ENCODE measurements at places on chromosomes 2 and 18.
A peak's percentile ranks its signal among the peaks of the same experiment; 100 is the strongest.

- peak; percentile 14 for DNase-seq
Observed at GRCh38 chr18:10062302-10063300, 148.8 kb downstream of the VAPA start.

GRCh38 chr18:58416014-58416703 lies 212.7 kb downstream of the ALPK2 start:
- no peak for DNase-seq

DNA sequence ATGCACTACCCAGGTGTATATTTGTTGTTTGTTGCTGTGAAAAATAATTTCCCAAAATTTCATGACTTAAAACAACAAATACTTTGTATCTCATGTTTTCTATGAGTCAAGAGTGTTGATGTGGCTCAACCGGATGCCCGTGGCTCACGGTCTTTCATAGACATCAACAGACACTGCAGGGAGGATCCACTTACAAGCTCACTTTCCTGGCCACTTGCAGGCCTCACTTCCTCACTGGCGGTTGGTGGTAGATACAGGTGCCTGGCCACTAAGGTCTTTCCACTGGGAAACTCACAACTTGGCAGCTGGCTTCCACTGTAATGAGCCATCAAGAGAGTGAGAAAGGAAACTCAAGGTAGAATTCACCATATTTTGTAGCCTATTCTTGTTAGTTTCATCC lies 662.9 kb downstream of the IRS1 start:
- DNase-seq: no peak

DNA sequence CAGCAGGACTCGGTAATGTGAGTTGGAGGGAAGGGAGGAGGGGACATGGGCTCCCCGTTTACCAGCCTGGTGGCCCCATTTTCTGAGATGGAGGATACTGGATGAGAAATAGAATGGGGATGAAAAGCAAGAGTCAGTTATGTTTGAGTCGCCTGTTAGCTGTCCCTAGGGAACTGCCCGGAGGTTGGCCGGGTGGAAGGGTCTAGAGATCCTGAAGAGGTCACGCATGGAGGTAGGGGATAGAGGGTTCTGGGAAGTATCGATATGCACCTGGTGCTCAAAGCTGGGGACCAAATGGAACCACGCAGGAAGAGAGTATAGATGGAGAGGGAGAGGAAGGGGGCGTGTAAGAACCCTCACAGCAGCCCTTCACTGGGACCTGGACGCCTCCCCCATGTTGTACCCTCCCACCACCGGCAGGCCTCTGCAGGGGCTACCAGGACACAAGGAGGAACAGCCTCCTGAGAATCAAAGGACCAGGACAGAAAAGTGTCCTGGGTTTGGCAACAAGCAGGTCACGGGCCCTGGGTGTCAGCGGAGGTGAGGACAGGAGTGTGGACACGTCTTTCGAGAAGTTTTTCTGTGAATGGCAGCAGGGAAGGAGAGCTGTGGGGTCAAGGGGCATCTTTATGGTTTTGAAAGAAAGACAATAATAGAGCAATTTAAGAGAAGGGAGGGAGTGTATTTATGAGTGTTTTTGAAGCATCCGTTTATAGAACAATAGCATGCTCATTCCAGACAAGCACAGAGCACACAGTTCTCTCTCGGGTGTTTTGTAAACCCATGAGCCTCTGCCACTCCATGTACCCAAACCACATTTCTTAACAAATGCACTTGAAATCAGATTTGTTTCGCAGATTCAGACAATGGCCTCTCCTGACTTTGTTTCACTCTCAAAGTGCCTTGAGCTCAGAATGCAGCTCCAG lies 132.2 kb downstream of the SMAD7 start:
- no peak for DNase-seq

DNA sequence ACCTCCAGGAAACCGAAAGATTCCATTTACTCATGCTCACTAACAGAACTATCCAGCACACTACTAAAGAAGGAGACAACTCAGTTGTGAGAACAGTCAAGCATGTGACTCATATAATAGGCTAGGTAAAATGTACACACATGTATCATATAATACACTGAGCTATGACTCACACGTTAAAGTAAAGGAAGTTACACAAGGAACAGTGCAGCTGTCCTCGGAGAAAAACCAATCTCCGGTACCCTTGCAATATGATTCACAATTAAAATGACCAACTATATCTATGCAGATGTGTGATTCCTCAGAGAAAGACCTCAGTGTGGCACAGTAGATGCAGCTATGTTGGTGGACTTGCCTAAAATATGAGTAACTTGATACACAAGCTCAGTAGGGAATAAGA lies 76.5 kb downstream of the STRN start:
- DNase-seq: peak; percentile 95

DNA sequence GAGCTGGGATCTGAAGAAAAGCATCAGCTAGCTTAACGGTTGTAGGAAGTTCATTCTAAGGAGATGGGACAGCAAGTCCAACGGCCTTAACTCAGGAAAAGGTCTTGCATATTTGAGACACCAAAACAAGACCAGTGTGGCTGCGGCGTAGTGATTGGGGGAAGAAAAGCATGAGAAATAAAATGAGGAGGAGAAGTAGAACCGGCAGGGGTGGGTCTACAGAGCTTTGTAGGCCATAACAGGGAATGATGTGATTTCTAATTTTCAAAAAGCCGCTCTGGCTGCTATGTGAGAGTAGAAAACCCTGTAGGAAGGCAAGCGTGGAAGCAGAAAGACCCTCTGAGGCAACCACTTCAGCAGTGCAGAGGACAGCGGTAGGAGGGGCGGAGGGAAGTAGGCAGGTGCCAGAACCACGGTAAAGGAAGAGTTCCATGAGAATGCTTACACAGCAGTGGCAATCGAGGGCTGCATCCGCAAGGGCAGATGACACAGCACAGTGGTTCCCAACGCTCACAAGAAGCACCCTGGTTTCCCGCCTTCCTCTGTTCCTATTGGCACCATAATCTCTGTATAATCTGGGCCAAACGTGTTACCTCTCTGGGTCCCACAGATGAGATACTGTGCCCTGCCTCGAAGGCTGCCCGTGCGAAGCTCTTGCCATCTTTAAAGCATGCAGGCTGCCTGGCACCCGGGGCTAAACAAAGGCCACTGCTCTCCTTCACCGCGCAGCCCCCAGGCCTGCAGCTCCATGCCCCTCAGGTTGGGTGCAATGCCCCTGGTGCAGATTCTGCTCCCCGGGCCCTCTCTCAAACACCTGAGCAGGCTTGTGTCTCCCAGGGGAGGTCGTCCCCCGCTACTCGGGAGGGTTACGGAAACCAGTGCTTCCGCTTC lies 795 bp downstream of the ANKRD39 start:
- DNase-seq: no peak

- DNase-seq: no peak
Observed at GRCh38 chr2:120391911-120392665, 46.2 kb downstream of the INHBB start.

DNA sequence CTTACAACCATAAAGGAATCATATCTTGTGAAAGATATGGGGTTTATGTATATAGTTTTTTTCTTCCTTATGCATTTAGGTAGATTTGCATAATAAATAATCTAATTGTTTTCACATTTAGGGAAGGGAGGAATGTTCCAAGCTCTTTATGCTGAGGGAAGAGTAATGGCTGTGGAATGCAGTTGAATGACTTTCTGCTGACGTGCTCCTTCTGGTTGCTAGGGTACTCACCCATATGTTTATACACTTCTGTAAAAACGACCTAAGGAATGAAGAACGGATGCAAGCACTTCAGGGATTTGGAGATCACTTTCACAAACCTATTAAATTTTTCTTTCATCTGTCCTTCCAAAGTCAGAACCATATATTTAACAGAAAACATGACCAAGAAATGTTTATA lies 29.2 kb upstream of the PPP4R1 start:
- DNase-seq: peak; percentile 97

- DNase-seq: no peak
Observed at GRCh38 chr2:127194447-127194846, 25.7 kb downstream of the CYP27C1 start.

GRCh38 chr2:157364257-157364974 lies 38.8 kb upstream of the ERMN start:
- no peak for DNase-seq

DNA sequence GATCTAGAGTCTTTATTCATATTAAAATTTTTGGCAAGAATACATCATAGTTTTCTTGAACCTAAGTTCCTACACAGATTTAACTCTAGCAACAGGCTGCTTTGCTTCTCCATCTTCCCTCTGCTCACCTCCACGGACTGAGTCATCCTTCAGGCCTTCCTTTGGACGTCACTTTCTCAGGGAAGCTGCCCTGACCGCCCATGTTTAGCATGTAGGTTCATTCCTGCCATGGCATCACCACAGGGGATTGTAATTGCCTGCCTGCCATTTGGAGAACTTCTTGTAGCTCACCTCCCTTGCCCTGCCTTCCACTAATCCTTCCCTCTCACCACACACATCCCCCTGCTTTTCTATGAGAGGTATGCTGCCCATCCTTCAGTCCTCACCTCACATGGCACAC lies 43.9 kb upstream of the B3GNT2 start:
- peak; percentile 44 for DNase-seq

GRCh38 chr2:27095745-27096651 lies 9.4 kb downstream of the KHK start:
- peak; percentile 44 for DNase-seq

- no peak for DNase-seq
Observed at GRCh38 chr2:216554755-216555154, 56.1 kb downstream of the RPL37A start.

DNA sequence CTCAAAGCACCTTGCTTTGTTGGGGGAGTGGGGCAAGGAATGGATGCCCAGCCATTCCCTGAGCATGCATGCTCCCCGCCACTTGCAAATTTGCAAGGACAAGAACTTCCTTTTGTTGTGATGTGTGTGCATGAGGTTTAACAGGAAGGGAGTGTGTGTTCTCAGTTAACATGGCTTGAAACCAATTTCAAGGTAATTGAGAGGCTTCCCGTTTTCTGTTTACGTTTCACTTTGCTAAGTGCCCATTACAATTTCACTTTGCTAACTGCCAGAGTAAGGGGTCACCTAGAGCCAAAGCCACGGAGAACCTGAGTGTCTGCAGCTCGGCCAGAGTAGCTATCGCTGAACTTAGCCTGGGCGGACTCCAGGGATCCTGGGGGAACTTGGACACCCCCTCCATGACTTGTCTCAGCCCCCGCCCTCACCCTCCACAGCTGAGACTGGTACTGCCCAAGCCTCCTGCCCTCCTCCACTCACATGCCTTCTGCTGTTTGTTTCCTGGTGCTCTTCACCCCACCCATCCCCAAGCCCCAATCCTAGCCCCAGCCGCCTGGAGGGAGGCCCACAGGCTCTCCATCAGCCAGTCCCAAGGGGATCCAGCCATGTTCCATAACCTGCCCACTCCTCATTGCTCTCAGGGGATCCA lies 53.6 kb upstream of the LAPTM4A start:
- DNase-seq: no peak

GRCh38 chr2:208285853-208286252 lies 19.8 kb downstream of the PIKFYVE start:
- no peak for DNase-seq

DNA sequence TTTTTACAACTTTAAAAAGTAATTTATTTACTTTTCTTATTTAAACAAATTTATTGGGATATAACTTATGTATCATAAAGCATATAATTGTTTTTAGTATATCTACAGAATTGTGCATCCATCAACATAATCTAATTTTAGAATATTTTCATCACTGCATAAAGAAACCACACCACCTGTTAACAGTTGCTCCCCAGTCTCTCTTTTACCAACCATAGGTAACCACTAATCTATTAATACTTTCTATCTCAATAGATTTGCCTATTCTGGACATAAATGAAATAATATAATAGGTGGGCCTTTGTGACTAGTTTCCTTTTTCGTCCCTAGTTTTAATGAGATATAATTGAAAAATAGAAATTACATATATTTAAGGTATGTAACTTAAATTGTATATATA lies 90.6 kb downstream of the ADAM23 start:
- DNase-seq: no peak

- DNase-seq: no peak
Observed at GRCh38 chr2:33208400-33208799, 261.6 kb downstream of the LTBP1 start.

DNA sequence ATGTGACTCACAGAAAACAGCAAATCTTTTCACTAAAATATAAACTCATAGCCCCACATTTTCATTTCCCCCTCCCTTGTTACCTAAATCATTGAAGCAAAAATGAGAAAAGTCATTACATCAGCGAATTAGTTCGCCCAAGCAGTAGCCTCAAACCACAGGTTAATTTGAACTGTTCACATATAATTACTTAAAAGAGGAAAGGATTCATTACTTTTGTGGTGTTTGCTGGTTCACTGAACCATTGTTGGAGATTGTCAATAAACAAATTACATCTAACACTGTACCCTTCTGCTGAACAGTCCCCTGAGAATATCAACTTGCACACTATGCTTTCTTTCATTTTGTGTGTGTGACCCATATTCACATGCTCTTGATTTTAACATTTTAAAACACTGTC lies 238.7 kb downstream of the ERBB4 start:
- DNase-seq: no peak

DNA sequence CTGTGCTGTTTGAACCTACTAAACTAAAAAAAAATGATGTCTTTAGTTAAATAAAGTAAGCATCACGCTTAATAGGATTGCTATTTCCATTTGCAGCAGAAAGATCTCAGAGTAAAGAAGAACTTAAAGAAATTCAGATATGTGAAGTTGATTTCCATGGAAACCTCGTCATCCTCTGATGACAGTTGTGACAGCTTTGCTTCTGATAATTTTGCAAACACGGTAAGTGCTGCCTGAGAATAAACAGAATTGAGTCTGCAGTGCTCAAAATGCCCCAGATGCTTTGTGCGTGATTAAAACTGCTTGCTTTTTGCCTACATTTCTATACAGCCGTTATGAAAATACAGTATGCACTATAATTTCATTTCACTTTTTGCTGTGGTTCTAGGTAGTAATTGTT lies 3.9 kb downstream of the CDCA7 start:
- no peak for DNase-seq

DNA sequence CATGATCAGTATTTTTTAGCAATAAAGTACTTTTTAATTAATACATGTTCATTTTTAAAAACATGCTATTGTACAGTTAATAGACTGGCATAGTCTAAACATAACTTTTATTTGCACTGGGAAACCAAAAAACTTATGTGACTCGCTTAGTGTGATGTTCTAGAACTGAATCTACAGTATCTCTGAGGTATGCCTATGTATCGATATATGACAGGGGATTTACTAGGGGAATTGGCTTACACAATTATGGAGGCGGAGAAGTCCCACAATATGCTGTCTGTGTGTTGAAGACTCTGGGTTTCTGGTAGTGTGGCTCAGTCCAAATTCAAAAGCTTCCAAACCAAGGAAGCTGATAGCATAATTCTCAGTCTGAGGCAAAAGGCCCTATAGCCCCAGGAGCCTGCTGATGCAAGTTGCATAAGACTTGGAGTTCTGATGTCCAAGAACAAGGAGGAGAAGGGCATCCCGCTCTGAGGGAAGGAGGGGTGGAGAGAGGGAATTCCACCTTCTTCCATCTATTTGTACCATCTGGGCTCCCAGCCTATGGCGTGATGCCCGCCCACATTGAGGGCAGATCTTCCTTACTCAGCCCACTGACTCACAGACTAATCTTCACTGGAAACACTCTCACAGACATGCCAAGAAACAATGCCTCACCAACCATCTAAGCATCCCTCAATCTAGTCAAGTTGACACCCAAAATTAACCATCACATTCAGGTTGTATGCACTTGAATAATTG lies 27.5 kb downstream of the ZNF638 start:
- DNase-seq: peak; percentile 59

GRCh38 chr2:119683074-119683712 lies 4.2 kb downstream of the TMEM177 start:
- DNase-seq: no peak

GRCh38 chr2:112866128-112866835 lies 29.7 kb upstream of the IL1B start:
- DNase-seq: no peak
